ENCODE measurements at places on chromosomes 2 and 18.

DNA sequence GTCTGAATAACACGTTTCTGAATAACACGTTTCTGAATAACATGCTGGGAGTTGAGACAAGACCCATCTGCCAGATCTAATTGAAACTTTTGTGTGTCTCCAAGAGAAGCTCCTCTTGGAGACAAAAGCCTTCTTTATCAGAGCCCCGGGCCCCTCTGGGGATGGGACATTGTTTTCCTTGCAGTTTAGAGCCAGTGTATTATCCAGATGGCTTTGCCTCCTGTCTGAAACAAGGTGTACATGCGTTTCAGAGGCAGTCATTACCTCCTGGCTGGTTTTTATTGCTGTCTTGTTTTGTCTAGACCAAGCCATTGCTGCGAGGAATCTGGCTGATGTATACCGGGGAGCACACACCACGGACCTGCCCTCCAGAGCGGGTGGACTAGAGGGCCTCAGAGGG lies 7.8 kb downstream of the FOSL2 start:
- DNase-seq: no peak

GRCh38 chr2:233248999-233249398 lies 2.5 kb upstream of the ATG16L1 start:
- no peak for DNase-seq

GRCh38 chr18:24485681-24486080 lies 25.2 kb downstream of the HRH4 start:
- no peak for DNase-seq

DNA sequence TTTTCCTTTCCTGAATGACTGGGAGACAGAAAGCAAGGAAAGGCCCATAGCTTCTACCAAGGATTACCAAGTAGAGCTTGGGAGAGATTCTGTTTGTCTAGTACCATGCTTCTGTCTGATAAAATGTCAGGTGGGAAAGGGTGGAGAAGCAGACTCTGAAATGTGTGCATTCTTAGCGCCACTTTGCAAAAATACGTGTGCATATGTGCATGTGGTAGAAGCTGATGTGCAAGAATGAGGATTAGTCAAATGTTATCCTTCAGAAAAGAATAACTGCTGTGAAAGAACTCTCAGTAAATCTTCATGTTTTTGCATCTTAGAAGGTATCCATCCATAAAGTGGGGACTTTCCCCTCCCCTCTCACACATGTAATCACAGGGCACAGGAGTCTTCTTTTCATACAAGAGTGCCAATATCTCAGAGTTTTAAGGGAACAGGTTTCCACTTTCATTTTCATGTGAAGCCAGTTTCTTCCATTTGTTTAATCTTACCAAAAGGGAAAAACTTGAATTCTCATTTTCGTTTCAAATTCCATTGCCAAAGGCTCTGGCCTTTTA lies 15.4 kb upstream of the DGKD start:
- no peak for DNase-seq

DNA sequence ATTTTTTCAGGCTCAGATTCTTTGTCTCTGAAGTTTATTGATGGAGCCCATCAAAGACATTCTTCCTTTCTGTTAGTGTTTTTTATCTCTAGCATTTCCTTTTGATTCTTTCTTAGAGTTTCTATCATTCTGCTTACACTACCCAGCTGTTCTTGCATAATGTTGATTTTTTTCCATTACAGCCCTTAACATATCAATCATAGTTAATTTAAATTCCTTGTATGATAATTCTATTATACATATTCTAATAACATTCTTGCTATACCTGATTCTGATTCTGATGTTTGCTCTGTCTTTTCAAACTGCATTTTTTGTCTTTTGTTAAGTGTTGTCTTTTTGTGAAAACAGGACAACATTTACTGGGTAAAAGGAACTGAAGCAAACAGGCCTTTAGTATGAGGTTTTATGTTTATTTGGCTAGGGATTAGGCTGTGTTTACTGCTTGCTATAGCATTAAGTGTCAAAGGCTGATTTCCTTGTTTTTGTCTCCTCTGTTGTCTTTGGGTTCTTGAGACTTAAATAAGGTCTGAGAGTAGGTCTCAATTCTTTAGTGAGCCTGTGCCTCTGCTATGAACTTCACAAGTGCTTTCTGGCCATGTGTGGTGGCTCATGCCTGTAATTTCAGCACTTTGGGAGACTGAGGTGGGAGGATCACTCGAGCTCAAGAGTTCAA lies 8.0 kb upstream of the STAM2 start:
- no peak for DNase-seq

GRCh38 chr2:128753800-128754199 lies 435.1 kb upstream of the HS6ST1 start:
- no peak for DNase-seq

- DNase-seq: peak; percentile 52
These were observed 63.0 kb upstream of the TWIST2 start for GRCh38 chr2:238784671-238785527.

GRCh38 chr2:239269916-239270315 lies 130.9 kb downstream of the HDAC4 start:
- no peak for DNase-seq

GRCh38 chr18:69400976-69401225 lies 213 bp downstream of the DOK6 start:
- no peak for DNase-seq

DNA sequence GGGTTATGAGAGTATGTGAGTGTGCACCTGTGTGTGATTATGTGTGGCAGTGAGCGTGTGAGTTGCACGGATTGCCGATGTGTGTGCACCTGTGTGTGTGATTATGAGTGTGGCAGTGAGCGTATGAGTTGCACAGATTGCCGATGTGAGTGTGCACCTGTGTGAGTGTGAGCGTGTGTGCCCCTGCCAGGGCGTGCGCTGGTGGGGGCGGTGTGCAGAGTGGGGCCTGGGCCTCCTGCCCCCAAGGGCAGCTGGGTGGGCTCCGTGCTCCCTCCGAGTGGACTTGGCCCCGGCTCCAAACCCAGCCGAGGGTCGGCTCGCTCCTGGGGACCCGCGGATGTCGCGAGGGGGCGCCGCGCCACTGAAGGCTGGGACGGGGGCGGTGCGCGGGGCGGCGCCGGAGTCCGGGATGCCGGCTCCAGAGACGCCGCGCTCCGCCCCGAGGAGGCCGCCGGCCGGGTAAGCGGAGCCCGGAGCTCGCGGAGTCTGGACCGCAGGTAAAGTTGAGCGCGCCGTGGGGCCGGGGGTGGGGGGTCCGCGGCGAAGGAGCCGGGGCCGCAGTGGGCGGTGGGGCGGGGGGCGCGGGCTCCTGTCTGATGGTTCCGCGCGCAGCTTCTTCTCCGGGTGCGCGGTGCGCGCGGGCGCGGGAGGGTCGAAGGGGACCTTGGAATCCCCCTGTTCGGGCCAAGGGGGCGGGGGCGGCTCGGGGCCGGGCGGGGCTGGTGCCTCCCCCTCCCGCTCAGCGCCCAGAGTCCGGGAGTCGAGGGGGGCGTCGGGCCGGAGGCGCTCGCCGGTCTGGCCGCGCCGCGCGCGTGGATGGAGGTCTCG lies at the start of gene KCNG2:
Gene KCNG2, plus strand, starts transcription at position 421 of the 828 bp plus-strand sequence. CDS start 65,730 bp downstream, outside the sequence.
- no peak for DNase-seq

DNA sequence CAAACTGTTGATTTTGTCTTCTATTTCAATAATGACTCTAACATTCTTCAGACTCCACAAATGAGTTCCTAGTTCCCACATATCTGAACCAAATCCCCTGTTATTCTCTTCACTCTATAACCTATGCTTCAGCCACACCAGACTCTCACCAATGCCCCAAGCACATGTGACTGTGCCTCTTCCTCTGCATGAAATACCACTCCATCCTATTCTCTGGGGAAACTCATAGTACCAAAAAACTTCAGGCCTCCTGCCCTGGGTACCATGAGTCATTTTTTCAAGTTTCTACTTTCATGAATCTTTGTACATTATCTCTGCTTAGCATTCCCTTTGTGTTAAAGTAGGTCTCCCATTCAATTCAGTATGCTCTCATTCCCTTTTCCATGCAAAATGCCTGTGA lies 353.2 kb downstream of the ZEB2 start:
- DNase-seq: no peak

- no peak for DNase-seq
These were observed 31.0 kb downstream of the EIF2AK3 start for GRCh38 chr2:88596141-88596830.

DNA sequence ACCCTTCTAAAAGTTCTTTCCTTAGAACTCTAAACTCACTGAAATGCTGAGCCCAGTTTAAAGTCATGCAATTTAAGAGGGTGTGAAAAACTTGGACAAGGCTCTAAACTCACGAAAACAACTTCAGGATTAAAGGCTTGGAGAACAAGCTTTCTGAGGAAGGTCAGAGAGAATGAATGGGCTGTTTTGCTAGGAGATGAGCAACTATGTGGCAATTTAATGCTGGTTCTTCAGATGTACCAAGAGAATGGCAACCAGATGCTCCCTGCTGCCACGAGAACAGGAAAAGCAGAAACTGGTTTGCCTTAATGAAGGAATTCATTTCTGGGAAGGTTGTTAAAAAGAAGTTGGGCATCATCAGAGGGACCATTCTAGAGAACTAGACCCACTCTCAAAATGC lies 77.8 kb upstream of the PMAIP1 start:
- DNase-seq: no peak

- DNase-seq: peak; percentile 5
These were observed 1108.3 kb upstream of the KLHL29 start for GRCh38 chr2:22276696-22277095.

- DNase-seq: no peak
These were observed 62.9 kb downstream of the RPL31 start for GRCh38 chr2:101064868-101065549.

DNA sequence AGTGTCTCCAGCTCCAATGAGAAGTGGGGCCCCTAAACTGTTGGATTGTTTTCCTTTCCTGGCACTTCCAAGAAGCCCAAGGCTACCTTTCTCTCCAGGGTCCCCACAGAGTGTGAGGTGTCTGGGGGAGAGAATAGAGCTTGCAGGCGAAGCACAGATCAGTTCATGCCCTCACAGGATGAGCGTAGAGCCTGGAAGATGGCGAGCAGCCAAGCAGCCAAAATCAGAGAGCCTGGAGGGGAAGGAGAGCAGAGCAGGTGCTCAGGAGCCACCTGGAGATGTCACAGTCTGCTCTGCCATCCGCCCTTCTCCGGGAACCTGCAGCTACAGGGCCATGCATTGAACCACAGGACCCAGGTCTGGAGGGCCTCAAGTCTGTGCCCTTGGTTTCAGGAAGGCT lies 54.7 kb upstream of the TCF7L1 start:
- DNase-seq: no peak

DNA sequence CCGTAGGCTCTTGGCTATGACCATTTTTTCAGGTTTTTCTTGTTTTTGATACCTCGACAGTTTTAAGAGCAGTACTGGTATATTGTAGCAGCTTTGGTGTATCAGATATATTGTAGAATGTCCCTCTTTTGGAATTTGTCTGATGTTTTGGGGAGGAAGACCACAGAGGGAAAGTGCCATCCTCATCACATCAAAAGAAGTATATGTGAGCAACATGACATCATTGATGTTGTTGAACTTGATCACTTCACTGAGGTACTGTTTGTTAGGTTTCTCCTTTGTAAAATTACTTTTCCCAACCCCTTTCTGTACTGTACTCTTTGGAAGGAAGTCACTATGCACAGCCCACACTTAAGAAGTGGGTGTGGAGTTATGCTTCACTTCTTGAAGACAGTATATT lies 41.0 kb downstream of the EML4 start:
- no peak for DNase-seq
